Esophagus muscularis mucosa (tissue), 4 donors: ENCODE measurements at places on chromosomes 4 and X. TPM values are rescaled to one million over a fixed set of nuclear protein-coding genes. Genes with fewer than 3 reads are reported as not detected.

The CFAP299 gene
- not detected for total RNA-seq

The PRSS12 gene
- total RNA-seq: 0.50 TPM

The ERAS gene
- total RNA-seq: not detected

The GAGE2A gene
- not detected for total RNA-seq

The HTN1 gene
- total RNA-seq: not detected

The PRPS2 gene
- 25.7 TPM for total RNA-seq

The TLR2 gene
- 5.6 TPM for total RNA-seq

The FHDC1 gene
- 1.7 TPM for total RNA-seq

The ITIH6 gene
- not detected for total RNA-seq

The SULT1E1 gene
- not detected for total RNA-seq

The KLHL13 gene
- total RNA-seq: 12.3 TPM

The BTK gene
- 4.6 TPM for total RNA-seq

The MAGEA1 gene
- total RNA-seq: not detected

The SMIM10L2A gene
- 0.99 TPM for total RNA-seq

The PDCL2 gene
- not detected for total RNA-seq

The NLGN4X gene
- total RNA-seq: 8.2 TPM

The BST1 gene
- total RNA-seq: 4.7 TPM

The CXCR3 gene
- not detected for total RNA-seq

The CLDN34 gene
- total RNA-seq: not detected

The LAP3 gene
- 74.7 TPM for total RNA-seq

The SOWAHB gene
- not detected for total RNA-seq

The ADRA2C gene
- 9.1 TPM for total RNA-seq

The MAGEA2 gene
- not detected for total RNA-seq

The RELL1 gene
- total RNA-seq: 44.4 TPM

The VCX3B gene
- not detected for total RNA-seq

The PAK3 gene
- 1.3 TPM for total RNA-seq

The NKX1-1 gene
- not detected for total RNA-seq

The DCAF8L2 gene
- total RNA-seq: not detected

The RRH gene
- total RNA-seq: not detected

The DNAAF6 gene
- total RNA-seq: not detected
